ENCODE measurements at places on chromosomes 7 and 10. TPM values are rescaled to one million over a fixed set of nuclear protein-coding genes. Genes with fewer than 3 reads are reported as not detected.

DNA sequence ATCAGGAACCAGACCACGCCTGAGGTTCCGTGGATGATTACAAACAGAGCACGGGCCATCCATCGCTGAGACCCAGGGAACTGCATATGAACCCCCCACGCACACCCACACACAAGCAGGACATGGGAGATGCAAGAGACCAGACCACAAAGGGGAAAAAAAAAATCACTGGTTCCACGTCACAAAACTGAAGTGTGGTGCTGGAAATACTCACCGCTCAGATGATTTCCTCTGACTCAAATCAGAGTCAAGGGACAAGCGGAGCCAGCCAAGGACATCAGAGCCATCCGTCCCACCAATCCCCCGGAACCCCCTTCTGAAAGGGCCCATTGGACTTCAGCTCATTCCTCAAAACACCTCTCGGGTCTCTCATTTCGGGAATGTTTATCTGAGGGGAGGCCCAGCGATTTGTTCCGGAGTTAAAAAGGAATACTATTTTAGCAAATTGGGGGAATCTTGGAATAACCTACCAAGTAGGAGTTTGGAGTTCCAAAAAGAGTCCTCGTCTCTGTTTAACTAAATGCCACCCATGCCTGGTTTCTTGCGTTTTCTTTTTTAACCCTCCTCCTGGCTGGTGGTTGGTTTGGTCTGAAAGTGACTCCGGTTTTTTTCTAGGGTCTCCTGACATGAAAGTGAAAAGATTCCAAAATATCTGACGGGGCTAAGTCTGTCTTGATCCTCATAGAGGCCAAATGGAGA, 15.0 kb downstream of the SNX8 start:
- H3K36me3 ChIP-seq, result no peaks in the 10 kb centered on the region
- no peak overlapping the region for H3K27ac ChIP-seq
- no peaks in the 10 kb centered on the region for H3K4me1 ChIP-seq
- H3K27me3 ChIP-seq, result no peaks in the 10 kb centered on the region

DNA sequence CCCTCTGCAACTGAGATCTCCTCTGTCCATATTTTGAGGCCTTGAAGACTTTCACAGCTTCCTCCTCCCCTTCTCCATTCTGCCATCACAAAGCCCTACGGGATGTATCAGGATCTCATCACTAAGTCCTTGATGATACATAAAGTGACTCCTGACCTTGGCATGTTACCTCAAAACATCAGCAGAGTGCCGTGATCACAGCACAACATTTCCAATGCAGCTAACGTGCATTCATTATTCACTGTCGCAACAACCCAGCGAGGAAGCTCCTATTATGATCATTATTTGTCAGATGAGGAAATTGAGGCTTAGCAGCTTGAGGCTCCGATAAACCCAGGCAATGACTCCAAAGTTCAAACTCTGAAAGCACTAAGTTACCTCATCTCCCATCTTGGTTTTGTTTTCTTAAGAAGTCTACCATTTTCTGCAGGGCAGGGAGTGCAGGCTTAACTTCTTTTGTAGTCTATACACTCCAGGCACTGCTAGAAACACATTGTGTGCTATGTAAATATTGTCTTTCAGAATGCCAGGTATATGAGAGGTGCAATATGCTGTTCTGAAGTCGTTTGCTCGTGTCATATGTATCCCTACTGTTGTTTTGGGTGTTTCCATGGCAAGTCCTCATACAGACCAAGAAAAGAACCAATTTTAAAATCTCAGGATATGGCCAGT, 80.6 kb upstream of the C1QL3 start:
- H3K4me1 ChIP-seq, result peaks cover 10% of the 10 kb centered on the region
- DNase-seq, result no peak
- no peaks in the 10 kb centered on the region for H3K36me3 ChIP-seq

DNA sequence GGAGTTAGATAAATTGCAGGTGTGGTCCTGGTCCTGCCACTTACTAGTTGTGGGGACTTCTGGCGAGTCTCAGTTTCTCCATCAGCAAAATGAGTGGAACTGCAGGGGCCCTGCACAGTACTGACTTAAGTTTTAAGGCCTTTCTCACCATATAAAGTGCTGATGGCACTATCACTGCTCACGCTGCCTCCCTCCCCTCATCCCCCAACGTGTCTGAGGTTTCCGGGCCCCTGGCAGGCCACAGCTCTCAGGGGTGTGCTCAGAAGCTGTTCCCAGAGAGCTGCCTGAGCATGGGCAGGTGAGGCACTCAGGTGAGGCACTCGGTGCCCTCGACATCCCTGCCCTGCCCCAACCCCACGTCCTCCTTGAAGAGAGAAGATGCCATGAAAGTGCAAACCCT, 74.2 kb downstream of the VOPP1 start:
- no peak overlapping the region for H3K4me3 ChIP-seq
- H3K27me3 ChIP-seq, result no peaks in the 10 kb centered on the region
- DNase-seq, result no peak
- no peak overlapping the region for H3K27ac ChIP-seq
- no peaks in the 10 kb centered on the region for H3K4me1 ChIP-seq

DNA sequence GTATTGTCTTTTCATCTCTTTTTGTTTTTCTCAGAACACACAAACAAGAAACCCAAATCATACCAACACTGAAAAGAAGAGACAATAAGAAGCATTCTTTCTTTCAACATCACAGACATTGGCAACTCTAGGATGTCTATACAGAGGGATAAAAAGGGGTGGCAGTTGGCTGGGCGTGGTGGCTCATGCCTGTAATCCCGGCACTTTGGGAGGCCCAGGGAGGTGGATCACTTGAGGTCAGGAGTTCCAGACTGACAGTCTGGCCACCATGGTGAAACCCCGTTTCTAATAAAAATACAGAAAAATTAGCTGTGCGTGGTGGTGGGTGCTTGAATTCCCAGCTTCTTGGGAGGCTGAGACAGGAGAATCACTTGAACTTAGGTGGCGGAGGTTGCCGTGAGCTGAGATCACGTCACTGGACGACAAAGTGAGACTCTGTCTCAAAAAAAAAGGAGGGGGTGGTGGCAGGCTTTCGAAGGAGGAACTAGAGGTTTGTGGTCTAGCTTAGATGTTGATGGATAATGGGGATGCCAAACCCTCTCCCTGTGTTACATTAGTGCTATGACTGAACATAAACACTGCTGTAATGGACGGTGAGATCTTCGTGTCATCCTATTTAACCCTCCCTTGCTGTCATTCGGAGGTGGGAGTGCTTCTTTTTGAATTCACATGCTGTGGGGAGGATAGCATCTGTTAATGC, 9.4 kb downstream of the CNNM2 start:
- H3K27ac ChIP-seq, result no peak overlapping the region
- no peak overlapping the region for H3K4me3 ChIP-seq
- no peaks in the 10 kb centered on the region for H3K27me3 ChIP-seq
- no peak for DNase-seq

DNA sequence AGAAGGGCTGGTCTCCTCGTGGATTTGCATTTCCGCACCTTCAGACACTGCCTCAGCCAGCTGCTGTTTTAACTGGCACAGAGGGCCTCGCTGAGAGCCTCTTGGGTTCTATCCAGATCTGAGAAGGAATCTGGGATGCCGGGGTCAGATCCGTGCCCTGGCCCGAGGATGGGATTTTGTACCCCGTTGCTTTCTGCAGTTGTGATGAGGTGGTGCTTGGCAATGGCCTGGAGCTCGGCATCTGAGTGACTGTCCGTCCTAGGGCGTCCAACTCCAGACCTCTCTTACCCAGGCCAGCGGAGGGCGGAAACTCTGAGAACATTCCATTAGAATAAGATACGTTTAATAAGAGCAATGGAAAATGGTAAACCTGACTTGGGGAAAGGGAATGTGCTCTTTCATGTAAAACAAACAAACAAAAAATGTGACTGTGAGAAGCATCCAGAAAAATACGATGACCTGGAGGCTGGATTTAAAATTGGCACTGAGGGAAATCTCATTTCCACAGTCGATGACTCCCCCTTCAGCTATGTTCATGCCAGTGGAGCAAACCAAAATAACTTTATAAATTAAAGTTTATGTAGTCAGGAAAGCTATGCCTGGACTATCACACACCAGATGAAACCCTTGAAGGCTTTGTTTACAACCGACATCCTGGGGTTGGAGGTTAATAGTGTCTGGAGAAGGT, 39.6 kb downstream of the GRK5 start:
- no peak for DNase-seq
- no peaks in the 10 kb centered on the region for H3K4me1 ChIP-seq
- H3K4me3 ChIP-seq, result no peak overlapping the region
- no peaks in the 10 kb centered on the region for H3K36me3 ChIP-seq
- H3K27ac ChIP-seq, result no peak overlapping the region

- H3K4me3 ChIP-seq, result no peak overlapping the region
- no peaks in the 10 kb centered on the region for H3K27me3 ChIP-seq
- DNase-seq, result no peak
- H3K4me1 ChIP-seq, result peaks cover 3% of the 10 kb centered on the region
- no peak overlapping the region for H3K27ac ChIP-seq
Measured at GRCh38 chr10:74079028-74079935, 71.3 kb downstream of the AP3M1 start.

- H3K4me3 ChIP-seq, result no peak overlapping the region
- peak overlapping the region; percentile 11 for H3K27ac ChIP-seq
- peak; percentile 92 for DNase-seq
- H3K4me1 ChIP-seq, result peaks cover 6% of the 10 kb centered on the region
- H3K27me3 ChIP-seq, result peaks cover 1% of the 10 kb centered on the region
- no peaks in the 10 kb centered on the region for H3K36me3 ChIP-seq
Measured at GRCh38 chr7:150992833-150993302, 2.1 kb downstream of the NOS3 start.

GRCh38 chr10:53315709-53316108, 543.1 kb upstream of the MBL2 start:
- H3K4me3 ChIP-seq, result no peak overlapping the region
- H3K27me3 ChIP-seq, result no peaks in the 10 kb centered on the region
- H3K36me3 ChIP-seq, result no peaks in the 10 kb centered on the region
- H3K27ac ChIP-seq, result no peak overlapping the region

The ZSCAN21 gene
- 25.4 TPM for total RNA-seq

DNA sequence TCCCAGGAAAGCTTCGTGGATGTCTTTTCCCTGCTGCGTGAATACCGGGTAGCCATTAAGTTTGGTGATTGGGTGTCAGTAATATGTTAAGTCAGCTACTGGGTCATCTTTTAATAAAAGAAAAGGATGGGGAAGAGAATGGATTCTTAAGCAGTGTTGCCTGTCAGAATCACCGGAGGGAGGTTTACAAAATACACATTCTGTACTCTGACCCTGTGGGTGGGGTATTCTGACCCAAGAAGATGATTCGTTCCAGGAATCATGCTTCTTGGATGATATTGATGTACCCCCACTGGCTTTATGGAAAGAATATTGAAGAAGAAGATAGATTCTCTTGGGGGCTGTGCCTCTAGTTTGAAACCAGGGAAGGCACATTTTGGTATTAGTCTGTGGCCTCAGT, 18.3 kb downstream of the SGPL1 start:
- H3K36me3 ChIP-seq, result peaks cover 79% of the 10 kb centered on the region
- H3K27me3 ChIP-seq, result no peaks in the 10 kb centered on the region
- H3K4me3 ChIP-seq, result no peak overlapping the region

- no peaks in the 10 kb centered on the region for H3K27me3 ChIP-seq
- H3K36me3 ChIP-seq, result peaks cover 6% of the 10 kb centered on the region
- H3K4me3 ChIP-seq, result no peak overlapping the region
- H3K27ac ChIP-seq, result peak overlapping the region; percentile 8
- no peaks in the 10 kb centered on the region for H3K4me1 ChIP-seq
Measured at GRCh38 chr7:2022737-2023250, 210.0 kb downstream of the MAD1L1 start.

The AVL9 gene
- 42.1 TPM for total RNA-seq

The PRLHR gene
- not detected for total RNA-seq

- H3K4me1 ChIP-seq, result no peaks in the 10 kb centered on the region
- H3K27me3 ChIP-seq, result no peaks in the 10 kb centered on the region
- peak; percentile 15 for DNase-seq
- no peak overlapping the region for H3K27ac ChIP-seq
- no peaks in the 10 kb centered on the region for H3K36me3 ChIP-seq
Measured at GRCh38 chr10:129594811-129595210, 127.8 kb downstream of the MGMT start.

- H3K36me3 ChIP-seq, result no peaks in the 10 kb centered on the region
- H3K4me3 ChIP-seq, result no peak overlapping the region
- H3K4me1 ChIP-seq, result peaks cover 3% of the 10 kb centered on the region
Measured at GRCh38 chr7:115924411-115924810, 106.2 kb downstream of the TFEC start.

DNA sequence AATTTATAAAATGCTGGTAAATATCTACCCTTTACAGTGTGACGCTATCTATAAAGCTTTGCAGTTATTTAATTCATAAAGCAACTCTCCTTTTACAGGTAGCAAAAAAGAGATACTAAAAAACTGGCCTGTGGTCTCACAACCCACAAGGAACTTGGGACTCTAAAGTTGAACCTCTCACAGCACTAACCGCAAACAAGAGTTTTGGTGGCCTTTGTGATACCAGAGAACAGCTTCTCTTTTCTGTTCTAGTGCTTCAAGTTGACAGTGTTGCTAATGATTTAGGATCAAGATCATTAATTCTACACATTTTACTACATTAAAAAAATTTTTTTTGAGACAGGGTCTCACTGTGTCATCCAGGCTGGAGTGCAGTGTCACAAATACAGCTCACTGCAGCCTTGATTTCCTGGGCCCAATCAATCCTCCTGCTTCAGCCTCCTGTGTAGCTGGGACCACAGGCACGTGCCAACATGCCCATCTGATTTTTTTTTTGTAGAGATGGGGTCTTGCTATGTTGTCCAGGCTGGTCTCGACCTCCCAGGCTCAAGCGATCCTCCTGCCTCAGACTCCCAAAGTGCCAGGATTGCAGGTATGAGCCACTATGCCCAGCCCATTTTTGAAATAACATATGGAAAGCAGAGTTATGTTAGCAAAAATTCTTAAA, 56.0 kb upstream of the ST8SIA6 start:
- DNase-seq, result no peak
- H3K27ac ChIP-seq, result no peak overlapping the region
- no peaks in the 10 kb centered on the region for H3K27me3 ChIP-seq
- H3K4me1 ChIP-seq, result no peaks in the 10 kb centered on the region
- H3K4me3 ChIP-seq, result no peak overlapping the region

DNA sequence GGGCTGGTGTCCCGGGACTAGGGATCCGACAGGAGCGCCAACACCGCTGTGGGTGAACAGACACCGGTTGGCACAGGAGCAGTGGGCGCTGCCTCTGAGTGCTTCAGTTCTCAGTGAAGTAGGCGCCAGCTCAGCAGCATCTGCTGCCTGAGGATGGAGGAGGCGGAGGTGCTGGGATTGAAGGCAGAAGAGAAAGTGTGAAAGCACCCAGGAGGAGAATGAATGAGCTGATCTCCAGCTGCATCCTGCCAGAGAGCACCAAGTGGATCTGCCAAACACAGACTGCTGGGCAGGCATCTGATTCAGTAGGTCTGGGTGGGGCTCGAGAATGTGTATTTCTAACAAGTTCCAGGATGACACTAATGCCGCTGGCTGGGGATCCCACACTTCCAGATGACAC, 74.5 kb downstream of the LANCL2 start:
- DNase-seq, result peak; percentile 71
- no peak overlapping the region for H3K4me3 ChIP-seq
- no peak overlapping the region for H3K27ac ChIP-seq
- no peaks in the 10 kb centered on the region for H3K36me3 ChIP-seq

- no peak overlapping the region for H3K4me3 ChIP-seq
- no peak overlapping the region for H3K27ac ChIP-seq
- DNase-seq, result no peak
- H3K4me1 ChIP-seq, result no peaks in the 10 kb centered on the region
Measured at GRCh38 chr7:26593896-26594295, 270.5 kb downstream of the SKAP2 start.

Data from endodermal cell (in vitro differentiated cells).